ENCODE measurements at places on chromosomes 6 and 20. TPM values are rescaled to one million over a fixed set of nuclear protein-coding genes. Genes with fewer than 3 reads are reported as not detected.

The NAPB gene
- total RNA-seq: 8.4 TPM

DNA sequence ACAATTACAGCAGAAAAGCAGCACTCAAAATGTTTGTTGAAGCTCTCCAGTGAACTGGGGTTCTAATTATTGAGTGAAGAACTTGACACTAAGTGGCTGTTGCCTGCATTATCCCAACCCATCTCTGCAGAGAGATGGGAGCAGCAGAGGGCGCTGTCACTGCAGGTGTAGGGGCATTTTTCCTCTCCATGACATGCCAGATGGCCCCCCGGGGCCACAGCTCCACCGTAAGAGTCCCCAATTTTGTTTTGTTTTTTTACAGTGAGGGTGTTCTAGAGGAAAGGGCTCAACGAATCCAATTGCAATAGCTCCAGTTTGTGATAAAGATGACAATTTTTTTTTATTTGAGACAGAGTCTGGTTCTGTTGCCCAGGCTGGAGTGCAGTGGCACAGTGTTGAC is 1.9 kb upstream of the FUCA2 start:
- no peaks in the 10 kb centered on the region for H3K36me3 ChIP-seq
- no peak overlapping the region for H3K27ac ChIP-seq
- H3K4me1 ChIP-seq: peaks cover 3% of the 10 kb centered on the region
- H3K4me3 ChIP-seq: no peak overlapping the region

DNA sequence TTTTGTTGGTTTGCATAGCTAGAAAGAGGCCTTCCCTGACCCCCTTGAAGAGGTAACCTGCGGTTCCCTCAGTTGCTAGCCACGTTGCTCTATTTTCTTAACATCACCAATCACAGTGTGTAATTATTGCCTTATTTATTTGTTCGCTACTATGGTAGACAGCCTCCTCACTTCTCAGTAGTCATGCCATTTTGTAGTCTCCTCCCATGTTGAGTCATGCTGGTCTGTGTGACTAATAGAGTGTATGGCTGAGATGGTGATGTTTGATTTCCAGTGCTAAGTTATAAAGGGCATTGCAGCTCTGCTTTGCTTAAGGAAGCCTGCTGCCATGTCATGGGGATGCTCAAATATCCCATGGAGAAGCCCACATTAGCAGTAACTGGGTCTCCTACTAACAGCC is 236.6 kb upstream of the CHD6 start:
- DNase-seq: no peak
- H3K4me3 ChIP-seq: no peak overlapping the region
- no peaks in the 10 kb centered on the region for H3K27me3 ChIP-seq
- H3K36me3 ChIP-seq: no peaks in the 10 kb centered on the region
- H3K27ac ChIP-seq: no peak overlapping the region
- H3K4me1 ChIP-seq: no peaks in the 10 kb centered on the region

DNA sequence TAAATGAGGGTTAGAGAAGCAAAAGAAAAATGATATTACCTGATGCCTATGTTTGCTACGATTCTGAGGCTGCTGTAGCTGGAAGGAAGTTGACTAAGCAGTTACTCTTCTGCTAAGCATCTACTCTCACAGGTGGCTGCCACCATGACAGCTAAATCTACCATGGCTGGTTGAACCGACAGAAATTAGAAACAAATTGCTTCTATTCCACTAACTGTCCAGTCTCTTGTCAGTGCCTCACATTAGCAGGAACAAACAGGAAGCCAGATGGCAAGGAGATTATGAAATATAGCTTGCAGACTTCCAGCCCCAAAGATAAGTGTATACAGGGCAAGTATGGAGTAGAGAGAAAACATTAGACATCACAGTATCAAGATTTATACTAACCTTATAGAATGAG is 59.4 kb upstream of the TMEM200A start:
- no peaks in the 10 kb centered on the region for H3K36me3 ChIP-seq
- DNase-seq: no peak
- H3K27ac ChIP-seq: no peak overlapping the region

The FAM83D gene
- total RNA-seq: 25.5 TPM

DNA sequence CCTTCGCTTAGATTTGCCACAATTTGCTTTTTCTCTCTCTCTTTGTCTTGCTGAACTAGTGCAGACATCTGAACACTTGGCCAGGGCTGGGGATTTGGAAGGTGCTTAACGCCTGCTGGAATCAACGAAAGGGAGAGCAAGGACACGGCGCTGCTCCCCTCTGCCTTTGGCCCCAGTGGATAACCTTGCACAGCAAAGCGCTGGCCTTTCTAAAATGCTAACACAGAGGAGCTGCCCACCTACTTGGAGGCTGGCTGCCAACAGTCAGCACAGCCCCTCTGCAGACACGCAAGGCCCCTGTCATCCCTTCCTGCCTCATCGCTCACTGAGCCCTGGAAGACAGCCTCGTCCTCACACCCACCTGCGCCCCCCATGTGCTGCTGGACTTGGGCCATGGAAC is 37.5 kb downstream of the C20orf203 start:
- no peaks in the 10 kb centered on the region for H3K4me1 ChIP-seq
- no peak overlapping the region for H3K4me3 ChIP-seq
- H3K36me3 ChIP-seq: no peaks in the 10 kb centered on the region
- no peak overlapping the region for H3K27ac ChIP-seq

The EPB41L2 gene
- 106 TPM for total RNA-seq

- H3K4me3 ChIP-seq: no peak overlapping the region
- DNase-seq: no peak
- H3K27me3 ChIP-seq: peaks cover 4% of the 10 kb centered on the region
- no peaks in the 10 kb centered on the region for H3K4me1 ChIP-seq
Measured at GRCh38 chr6:52155791-52156576, 30.2 kb upstream of the IL17A start.

DNA sequence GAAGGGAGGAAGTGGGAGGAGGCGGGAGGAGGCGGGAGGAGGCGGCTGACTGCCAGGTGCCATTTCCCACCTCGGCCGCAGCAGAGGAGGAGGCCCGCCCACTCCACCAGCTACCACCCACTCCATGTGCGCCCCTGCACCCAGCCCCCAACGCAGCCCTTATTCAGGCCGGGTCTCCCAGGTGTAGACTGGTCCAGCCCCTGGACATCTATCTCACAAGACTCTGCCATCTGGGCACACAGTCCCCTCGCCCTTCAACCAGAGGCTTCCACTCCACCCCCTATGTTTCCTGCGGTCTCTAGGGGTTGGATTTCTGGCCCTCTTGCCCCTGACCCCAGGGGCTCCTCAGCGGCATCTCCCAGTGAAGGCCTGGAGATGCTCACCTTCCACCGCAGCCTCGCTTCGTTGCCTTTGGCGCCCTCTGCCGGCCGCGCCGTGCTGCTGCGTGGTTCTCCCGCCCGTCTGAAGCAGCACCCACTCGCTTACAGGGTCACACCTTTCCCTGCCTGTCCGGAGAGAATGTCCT is 32.6 kb upstream of the FAM83D start:
- H3K36me3 ChIP-seq: no peaks in the 10 kb centered on the region
- peak overlapping the region; percentile 7 for H3K4me3 ChIP-seq
- peak; percentile 68 for DNase-seq
- no peak overlapping the region for H3K27ac ChIP-seq

- no peak for DNase-seq
- H3K4me3 ChIP-seq: no peak overlapping the region
- H3K27me3 ChIP-seq: no peaks in the 10 kb centered on the region
- H3K36me3 ChIP-seq: no peaks in the 10 kb centered on the region
Measured at GRCh38 chr20:53176134-53176533, 204.0 kb downstream of the TSHZ2 start.

DNA sequence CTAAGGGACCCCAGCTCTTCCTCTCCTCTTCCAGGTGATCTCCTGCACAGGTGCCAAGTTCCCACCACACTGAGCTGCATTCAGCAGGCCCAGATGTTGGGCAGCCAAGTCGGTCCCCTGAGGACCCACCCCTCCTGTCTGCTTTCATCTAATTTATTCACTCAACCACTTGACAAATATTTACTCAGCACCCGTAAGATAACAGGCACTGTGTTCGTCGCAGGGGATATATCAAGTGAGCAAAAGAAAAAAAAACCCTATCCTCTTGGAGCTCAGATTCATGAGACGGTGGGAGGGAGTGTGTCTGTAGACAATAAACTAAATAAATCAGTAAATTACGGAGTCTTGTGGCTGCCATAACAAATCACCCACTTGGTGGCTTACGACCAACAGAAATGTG is 143.6 kb downstream of the MRPL14 start:
- H3K4me1 ChIP-seq: no peaks in the 10 kb centered on the region
- H3K36me3 ChIP-seq: no peaks in the 10 kb centered on the region
- no peak overlapping the region for H3K4me3 ChIP-seq
- DNase-seq: no peak

DNA sequence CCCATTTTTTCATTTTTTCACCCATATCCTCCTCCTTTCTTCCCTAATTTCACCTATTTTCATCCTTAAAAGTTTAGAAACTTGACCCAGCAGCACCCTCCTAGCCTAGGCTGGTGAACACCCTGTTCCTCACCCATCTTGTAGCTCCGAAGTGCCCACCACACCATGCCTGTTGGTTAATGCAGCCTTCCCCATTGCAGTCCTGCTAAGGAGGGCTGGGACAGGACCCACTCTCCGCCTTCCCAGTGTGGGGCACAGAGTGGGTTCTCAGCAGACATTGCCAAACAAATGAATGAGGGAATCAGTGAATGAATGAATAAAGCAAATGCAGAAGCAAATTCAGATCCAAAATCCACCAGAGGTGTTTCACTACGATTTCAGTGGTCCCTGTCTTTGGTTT is 45.7 kb downstream of the CTCFL start:
- no peak overlapping the region for H3K4me3 ChIP-seq
- no peaks in the 10 kb centered on the region for H3K4me1 ChIP-seq
- no peak overlapping the region for H3K27ac ChIP-seq
- no peak for DNase-seq

- DNase-seq: no peak
- no peak overlapping the region for H3K27ac ChIP-seq
- no peak overlapping the region for H3K4me3 ChIP-seq
- no peaks in the 10 kb centered on the region for H3K27me3 ChIP-seq
- no peaks in the 10 kb centered on the region for H3K4me1 ChIP-seq
Measured at GRCh38 chr6:162862462-162862861, 134.7 kb downstream of the PACRG start.

DNA sequence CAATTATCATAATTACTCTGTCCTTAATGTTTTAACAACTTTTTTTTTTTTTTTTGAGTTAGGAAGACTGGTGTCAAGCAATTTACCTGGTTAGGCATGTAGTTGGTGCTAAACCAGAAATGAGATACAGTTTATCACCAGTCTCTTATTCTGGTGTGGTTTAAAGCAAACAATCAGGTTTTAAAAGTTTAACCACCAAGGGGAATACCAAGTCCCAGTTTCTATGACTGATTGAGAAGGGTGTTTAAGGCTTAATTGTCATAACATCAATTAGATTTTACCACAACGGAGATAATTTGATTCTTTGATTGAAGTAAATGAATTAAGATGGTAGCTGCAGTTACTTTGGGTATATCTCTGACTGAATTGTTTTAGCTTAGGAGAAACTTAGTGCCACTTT is 197.8 kb downstream of the TFAP2B start:
- no peak overlapping the region for H3K4me3 ChIP-seq
- no peaks in the 10 kb centered on the region for H3K4me1 ChIP-seq
- H3K27ac ChIP-seq: no peak overlapping the region
- H3K36me3 ChIP-seq: no peaks in the 10 kb centered on the region

DNA sequence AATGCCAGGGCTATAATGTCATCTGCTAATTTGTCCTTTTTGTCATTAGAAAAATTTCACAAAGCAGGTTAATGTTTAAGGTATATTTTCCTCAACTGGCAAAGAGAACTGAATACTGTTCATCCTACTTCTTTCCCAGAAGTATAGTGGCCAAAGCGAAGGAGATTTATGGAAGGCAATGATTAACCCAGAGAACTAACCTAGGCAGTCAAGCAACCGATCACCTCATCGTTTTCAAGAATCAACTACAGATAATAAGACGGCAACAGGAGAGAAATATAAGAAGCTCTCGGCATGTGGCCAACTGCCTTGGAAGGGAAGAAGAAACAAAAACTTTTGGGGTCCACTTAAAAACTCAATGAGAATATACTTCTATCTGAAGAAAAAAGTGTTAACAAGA is 38.2 kb downstream of the REV3L start:
- H3K36me3 ChIP-seq: no peaks in the 10 kb centered on the region
- DNase-seq: no peak
- H3K4me1 ChIP-seq: no peaks in the 10 kb centered on the region
- H3K4me3 ChIP-seq: no peak overlapping the region

DNA sequence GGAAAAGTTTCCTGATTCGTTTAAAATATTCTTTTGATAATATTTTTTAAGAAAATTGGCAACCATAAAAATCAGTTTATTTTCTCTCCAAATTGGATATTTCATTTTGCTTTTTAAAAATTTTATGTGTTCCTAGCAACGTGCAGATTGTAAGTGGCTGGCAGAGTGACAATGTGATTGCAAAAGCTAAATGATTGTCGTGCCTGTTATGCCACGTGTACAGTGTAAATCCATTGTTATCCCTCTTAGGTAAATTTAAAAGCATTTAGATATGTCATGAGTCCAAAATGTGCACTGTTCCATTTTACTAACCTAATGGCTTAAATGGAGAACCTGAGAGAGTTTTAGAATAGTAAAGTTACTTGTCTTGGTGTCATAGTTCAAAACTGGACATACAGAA is 94.4 kb upstream of the ADGRF4 start:
- no peak overlapping the region for H3K4me3 ChIP-seq
- no peaks in the 10 kb centered on the region for H3K36me3 ChIP-seq
- DNase-seq: peak; percentile 31
- no peaks in the 10 kb centered on the region for H3K27me3 ChIP-seq
- no peak overlapping the region for H3K27ac ChIP-seq
- H3K4me1 ChIP-seq: no peaks in the 10 kb centered on the region

The STK4 gene
- total RNA-seq: 29.9 TPM

- H3K4me3 ChIP-seq: no peak overlapping the region
- no peaks in the 10 kb centered on the region for H3K27me3 ChIP-seq
- no peak for DNase-seq
- no peaks in the 10 kb centered on the region for H3K36me3 ChIP-seq
- H3K27ac ChIP-seq: no peak overlapping the region
- H3K4me1 ChIP-seq: no peaks in the 10 kb centered on the region
Measured at GRCh38 chr20:8470156-8470555, 338.1 kb downstream of the PLCB1 start.

GRCh38 chr6:20837189-20837588 is 302.9 kb downstream of the CDKAL1 start:
- no peak for DNase-seq
- no peaks in the 10 kb centered on the region for H3K27me3 ChIP-seq
- no peaks in the 10 kb centered on the region for H3K4me1 ChIP-seq
- H3K36me3 ChIP-seq: no peaks in the 10 kb centered on the region
- H3K4me3 ChIP-seq: no peak overlapping the region

GRCh38 chr6:85126485-85127167 is 323.3 kb upstream of the NT5E start:
- H3K27ac ChIP-seq: no peak overlapping the region
- H3K4me3 ChIP-seq: no peak overlapping the region
- no peaks in the 10 kb centered on the region for H3K36me3 ChIP-seq
- peak; percentile 33 for DNase-seq
- no peaks in the 10 kb centered on the region for H3K27me3 ChIP-seq

GRCh38 chr6:110039364-110039980 is 61.4 kb downstream of the GPR6 start:
- H3K27ac ChIP-seq: peak overlapping the region; percentile 32
- no peaks in the 10 kb centered on the region for H3K36me3 ChIP-seq
- peak; percentile 91 for DNase-seq
- H3K4me1 ChIP-seq: no peaks in the 10 kb centered on the region

The NOX3 gene
- total RNA-seq: not detected

The MUC22 gene
- not detected for total RNA-seq

The SIGLEC1 gene
- 2.5 TPM for total RNA-seq

The GNRH2 gene
- total RNA-seq: not detected

Data from colonic mucosa (tissue), 4 donors.